ENCODE measurements at places on chromosomes 7 and 10.

GRCh38 chr10:84423719-84424118, 95.3 kb downstream of the CCSER2 start:
- DNase-seq: no peak

- no peak for DNase-seq
These were observed 4.5 kb downstream of the EIF4H start for GRCh38 chr7:74178632-74179031.

GRCh38 chr7:35714862-35715261, 19.9 kb upstream of the HERPUD2 start:
- DNase-seq: no peak

- DNase-seq: no peak
These were observed 71.5 kb downstream of the MAGI2 start for GRCh38 chr7:79381921-79382320.

DNA sequence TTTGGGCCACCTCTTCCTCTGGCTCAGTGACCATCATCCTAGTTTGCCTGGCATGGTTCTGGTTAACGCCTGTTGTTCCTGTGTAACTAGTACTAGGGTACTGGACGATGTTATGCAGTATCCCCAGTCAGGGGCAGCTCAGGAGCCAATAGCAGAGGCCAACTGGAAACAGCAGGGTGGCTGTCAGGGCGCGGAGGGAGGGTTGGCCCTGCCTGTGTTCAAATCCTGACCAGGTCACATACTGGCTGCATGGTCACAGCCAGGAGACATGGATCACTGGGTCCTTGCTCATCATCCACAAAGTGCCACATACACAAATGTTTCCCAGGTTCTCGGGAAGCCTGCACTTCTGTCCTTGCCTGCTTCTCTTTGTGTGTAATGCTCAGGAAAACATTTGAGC, 12.3 kb upstream of the RBP3 start:
- DNase-seq: no peak

DNA sequence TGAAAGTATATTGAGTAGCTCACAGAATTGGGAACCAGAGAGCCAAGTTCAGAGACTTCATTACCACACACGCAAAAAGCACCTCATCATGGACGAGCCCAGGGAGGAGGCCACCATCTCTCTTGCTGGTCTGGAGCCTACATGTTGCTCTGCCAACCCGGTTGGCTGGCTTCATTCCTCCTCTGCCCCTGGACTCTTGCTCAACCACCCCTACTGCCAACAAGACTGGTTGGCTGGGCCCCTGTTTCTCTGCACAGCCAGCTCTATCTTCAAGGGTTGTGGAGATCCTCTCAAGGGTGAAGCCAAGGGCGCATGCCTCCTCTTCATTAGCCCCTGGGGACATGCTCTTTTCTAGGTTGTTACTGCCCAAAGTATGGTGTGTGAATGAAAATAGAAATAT, 142.7 kb downstream of the JCAD start:
- no peak for DNase-seq

- DNase-seq: no peak
These were observed 4.1 kb downstream of the CHPF2 start for GRCh38 chr7:151236406-151236805.

- DNase-seq: no peak
These were observed 62.0 kb downstream of the CFAP58 start for GRCh38 chr10:104415526-104416165.

GRCh38 chr10:101724446-101724845, 29.5 kb upstream of the FBXW4 start:
- no peak for DNase-seq

GRCh38 chr10:55627501-55628051, 733.5 kb downstream of the ZWINT start:
- DNase-seq: no peak

DNA sequence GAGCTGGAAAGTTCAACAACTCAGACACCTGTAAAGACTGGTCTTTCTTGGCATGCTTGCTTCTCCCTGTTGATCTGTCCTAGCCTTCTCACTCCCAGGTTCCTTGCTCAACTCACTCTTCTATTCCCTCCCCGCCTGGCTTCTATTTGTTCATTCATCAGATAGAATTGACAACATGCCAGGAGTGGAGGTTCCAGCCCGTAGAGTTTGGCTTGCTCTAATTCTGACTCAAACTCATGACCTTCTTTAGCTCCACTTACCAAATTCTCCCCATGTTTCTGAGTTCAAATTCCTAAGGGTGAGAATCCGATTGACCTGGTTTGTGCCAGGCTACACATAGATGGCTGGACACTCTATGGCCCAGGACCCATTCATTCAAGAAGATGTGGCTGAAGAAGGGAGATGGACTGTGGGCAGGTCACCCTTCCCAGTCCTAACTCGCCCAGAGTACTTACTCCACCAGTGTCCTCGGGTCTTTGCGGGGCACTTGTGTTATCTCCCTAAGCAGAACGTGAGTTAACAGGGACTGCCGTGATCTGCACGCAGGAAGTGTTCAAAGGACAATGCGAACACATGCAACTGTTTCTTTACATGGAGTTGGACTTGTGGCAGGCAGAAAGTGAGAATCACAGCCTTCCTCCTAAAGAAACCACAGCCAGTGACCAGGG, 4.0 kb upstream of the TMEM236 start:
- no peak for DNase-seq

DNA sequence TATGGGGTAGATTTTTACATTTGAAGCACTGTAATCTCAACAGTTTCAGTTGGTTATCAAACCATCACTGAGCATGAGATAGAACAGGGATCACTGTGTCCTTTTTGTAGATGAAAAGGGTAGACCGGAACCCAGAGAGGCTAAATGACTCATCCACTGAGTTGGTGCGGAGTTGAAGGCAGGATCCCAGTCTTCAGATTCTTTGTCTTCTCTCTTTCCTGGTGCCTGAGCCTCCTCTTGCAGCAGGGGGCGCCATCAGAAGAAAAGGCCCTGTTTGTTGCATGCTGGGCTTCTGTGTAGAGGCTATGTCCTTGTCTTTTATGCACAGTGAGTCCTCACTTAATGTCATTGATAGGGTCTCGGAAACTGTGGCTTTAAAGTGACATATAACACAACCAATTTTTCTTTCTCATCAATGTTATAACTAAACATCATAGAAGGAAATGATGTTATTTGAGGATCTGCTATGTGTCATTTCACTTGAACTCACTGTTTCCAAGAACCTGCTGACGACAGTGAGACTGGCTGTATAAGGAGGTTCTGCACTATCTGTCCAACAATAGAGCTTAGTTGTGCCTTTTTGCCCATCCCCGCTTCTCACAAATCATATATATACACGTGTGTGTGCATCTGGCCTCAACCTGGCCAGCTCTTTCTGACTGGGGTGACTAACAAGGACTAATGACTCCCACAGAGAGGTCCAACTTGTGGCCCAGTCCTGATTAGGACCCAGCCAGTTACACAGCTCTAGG, 14.3 kb downstream of the ZNF282 start:
- DNase-seq: peak; percentile 86

- DNase-seq: no peak
These were observed 21.6 kb downstream of the VSIR start for GRCh38 chr10:71751515-71752224.

DNA sequence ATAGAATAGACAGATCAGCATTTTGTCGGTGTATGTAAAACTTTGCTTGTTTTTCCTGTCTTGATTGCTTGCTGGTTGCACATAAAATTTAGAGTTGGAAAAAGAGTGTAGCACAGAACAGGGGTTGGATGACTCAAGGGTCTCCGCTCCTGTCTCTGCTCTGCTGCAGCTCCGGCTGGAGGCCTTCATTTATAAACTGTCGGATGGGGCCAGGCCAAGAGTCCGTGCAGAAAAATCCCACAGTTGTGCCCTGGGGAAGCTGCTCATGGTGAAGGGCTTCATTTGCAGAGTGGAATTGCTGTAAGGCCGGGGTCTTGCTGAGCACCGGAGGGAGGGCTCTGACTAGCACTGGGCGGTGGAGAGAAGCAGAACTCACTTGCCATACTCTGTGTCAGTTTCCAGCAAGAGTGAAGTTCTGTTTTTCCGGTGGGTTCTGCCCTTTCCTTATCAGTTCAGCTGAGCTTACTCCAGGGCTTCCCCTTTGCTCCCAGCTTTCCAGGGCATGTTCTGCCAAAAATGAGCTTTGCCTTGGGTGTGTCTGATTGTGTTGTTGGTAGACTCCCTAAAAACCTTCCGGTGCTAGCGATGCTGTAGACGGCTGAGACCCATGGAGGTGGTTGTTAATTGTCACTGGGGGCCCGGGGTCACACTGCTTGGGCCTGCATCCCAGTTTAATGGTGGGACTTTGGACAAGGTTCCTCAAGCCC, 67.2 kb downstream of the CAMK1D start:
- no peak for DNase-seq

DNA sequence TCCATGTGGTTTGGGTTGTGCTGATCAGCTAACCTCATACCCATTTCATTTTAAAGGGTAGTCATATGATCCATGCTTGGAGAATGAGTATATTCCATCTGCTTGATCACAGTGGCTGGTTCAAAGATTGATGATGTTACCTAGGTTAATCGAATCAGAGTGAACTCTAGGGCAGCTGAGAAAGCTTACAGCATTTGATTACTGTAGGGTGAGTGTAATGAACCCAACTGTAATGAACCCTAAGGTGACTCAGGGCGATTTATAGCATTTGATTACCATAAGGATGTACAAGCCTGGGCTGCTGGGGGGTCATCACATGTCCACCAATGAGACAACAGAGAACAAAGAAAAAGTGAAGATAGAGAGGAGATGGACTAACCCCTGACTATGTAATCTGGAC, 523.1 kb downstream of the ADRA2A start:
- no peak for DNase-seq

GRCh38 chr7:145263886-145264285, 428.0 kb upstream of the TPK1 start:
- DNase-seq: no peak

DNA sequence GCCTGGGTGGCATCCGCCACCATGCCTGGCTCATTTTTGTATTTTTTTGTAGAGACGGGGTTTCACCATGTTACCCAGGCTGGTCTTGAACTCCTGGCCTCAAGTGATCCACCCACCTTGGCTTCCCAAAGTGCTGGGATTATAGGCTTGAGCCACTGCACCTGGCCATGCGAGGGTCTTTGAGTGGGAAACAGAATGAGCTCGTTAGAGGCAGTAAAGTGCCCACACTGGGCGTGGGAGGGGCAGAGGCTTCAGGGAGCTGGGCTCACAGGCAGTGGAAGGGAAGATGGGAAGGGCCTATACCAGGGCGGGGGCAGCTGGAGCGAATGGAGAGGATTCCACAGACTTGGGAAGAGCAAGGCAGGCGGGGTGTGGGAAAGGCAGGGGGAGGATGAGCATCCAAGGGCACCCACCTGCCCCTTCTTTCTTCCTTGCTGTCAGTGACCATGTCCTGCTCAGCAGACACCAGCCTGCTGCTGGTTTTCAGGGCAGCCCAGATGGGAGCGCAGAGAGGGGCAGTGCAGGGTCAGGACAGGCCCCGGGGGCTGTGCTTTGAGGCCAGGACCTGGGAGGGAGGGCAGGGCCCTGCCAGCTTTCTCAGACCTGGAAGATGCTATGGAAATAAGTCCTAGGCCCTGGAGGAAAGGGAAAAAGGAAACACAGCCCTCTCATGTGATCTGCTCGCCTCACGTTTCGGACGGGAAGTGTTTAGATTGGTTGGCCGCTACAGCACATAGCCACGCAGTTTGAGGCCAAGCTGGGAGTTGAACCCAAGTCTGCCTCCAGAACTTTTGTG, 4.2 kb downstream of the FZD9 start:
- DNase-seq: no peak

- DNase-seq: no peak
These were observed 33.5 kb downstream of the WDR86 start for GRCh38 chr7:151376218-151376902.

GRCh38 chr7:116407165-116407564, 92.4 kb upstream of the CAV2 start:
- DNase-seq: no peak

DNA sequence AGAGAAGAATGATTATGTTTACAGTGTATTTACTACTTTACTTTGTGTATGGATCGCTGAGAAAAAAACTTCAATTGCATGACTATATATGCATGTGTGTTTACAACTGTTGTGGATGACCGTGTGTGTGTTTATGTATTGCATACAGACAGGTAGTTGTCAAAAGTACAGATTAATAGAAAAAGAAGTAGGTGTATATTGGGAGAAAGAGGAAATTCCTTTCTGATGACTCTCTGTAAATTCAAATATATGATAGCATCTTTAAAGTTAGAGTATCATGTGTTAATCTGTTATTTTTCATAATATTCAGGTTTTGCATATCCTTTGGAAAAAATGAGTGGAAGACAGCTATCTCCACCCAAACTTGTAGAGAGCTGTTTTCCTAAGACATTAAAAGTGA, 160.4 kb upstream of the AGR3 start:
- no peak for DNase-seq

DNA sequence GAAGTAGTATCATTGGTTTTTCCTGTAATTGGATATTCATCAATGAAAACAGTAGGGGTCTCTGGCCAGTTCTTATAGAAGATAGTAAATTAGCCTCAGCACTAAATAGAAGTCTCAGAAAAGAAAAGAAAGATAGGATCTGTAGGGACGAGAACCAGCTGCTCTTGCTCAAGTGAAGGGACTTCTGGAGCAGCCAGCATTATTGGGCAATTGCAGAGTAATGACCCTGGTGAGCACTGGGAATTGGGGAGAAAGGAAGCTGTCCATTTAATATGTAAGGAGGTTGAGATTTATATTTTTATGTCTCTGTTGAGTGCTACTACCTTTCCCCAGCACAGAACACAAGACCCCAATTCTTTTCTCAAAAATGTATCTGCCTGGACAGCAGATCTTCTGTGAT, 61.2 kb upstream of the WNT16 start:
- no peak for DNase-seq

GRCh38 chr10:24897326-24897926, 55.0 kb downstream of the PRTFDC1 start:
- no peak for DNase-seq

DNA sequence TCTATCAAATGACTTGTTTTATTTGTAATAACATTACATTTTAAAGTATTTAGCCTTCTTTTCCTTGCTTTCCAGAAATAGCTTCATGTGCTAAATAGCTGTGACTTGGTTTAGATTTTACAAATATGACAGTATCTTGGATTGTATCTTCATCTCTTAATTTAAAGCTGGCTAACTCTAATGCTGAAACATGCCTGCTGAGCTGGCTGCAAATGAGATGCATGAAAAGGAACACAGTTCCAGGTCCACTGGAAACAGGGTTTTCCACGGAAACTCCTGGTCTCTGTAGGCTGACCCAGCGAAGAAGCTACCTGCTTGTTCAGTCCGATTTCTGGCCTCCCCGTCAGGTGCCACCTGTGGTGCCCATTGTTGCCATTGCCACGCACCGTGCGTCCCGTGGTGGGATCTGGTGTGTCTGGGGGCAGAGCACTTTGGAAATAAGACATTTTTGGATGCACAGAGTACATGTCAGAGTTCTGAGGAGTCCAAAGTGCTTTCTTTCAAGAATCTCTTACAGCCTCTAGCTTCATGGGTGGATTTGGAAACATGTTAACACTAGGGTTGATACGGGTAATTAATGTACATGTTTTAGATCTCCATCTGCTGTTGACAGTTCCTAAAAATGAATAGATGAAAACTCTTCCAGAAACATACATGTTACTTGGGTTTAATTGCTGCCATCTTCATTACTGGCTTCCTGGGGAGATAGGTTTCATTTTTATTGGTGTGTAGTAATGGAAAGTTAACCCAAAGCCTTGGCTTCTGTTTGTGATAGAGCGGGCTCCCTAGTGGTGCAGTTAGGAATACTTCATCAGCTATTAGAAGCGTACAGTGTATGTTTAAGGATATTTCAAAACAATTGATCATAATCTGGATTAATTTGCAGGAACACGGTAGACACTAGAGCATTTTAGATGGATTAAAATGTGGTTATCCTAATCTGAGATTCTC, 45.0 kb downstream of the SHH start:
- no peak for DNase-seq

- DNase-seq: no peak
These were observed 1163.2 kb upstream of the SORCS1 start for GRCh38 chr10:108327706-108328105.

- no peak for DNase-seq
These were observed 53.1 kb downstream of the TEX36 start for GRCh38 chr10:125629758-125630376.
